Stimulated activated CD4-positive, alpha-beta T cell treated with anti-CD3 and anti-CD28 coated beads, Interleukin-15, amount 100 ng/mL, for 1 hour (primary cell): ENCODE measurements at places on chromosomes 1 and 21.

DNA sequence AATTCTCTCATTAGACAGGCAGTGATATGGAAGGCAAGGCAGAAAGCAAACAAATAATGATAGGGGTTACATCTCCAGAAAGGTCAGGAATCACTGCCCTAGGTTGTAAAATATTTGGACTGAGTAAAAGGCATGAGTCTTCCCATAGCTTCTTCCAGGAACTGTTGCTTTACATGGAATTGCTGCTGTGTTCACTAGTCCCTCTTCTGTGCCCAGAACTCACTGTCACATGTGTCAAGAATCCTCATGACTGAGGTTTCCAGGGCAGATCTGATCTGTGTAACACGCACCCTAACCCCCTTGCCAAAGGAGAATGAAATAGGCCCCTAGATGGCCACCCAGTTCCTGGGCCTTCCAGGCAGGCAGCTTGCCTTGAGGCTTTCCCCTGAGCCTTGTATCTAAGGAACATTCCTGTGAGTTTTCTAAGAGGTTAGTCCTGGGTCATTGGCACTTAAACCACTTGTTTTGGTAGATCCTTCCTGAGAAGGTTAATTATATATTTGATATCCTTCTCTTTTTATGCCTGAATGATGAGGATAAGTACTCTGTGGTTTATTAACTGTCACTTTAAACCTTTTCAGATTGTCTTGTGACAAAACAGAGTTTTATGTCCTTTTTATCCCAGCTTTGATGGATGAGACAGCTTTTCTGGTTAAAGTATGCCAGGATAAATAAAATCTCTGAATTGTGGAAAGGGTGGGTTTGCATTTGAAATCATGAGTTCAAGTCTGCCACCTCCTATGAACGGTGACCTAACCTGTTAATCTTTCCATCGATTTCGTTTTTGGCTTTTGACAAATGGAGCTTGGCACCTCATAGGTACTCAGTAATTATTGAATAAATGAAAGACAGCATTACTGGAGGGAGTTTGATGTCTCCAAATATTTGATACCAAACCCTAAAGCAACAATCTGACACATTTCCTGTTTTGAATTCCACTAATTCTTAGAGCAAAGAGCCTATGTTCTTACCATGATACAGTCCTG lies 163.3 kb downstream of the DHRS3 start:
- no peak for DNase-seq

DNA sequence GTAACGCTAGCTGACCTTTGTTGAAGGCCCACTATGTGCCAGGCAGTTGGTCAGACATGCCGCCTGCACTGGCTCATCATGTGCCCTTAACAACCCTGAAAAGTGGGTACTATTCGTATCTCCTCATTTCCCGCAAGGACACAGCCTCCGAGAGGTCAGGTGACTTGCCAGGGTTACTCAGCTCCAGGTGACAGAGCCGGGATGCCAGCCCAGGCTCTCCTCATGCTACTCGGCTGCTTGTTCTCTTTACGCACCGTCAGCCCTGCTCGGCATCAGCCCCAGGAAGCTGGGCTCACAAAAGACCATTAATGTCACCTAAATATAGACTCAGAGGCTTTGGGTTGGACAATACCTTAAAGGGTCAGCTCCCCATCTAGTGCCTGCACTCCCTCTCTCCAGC lies 29.0 kb downstream of the GRHL3 start:
- DNase-seq = no peak

DNA sequence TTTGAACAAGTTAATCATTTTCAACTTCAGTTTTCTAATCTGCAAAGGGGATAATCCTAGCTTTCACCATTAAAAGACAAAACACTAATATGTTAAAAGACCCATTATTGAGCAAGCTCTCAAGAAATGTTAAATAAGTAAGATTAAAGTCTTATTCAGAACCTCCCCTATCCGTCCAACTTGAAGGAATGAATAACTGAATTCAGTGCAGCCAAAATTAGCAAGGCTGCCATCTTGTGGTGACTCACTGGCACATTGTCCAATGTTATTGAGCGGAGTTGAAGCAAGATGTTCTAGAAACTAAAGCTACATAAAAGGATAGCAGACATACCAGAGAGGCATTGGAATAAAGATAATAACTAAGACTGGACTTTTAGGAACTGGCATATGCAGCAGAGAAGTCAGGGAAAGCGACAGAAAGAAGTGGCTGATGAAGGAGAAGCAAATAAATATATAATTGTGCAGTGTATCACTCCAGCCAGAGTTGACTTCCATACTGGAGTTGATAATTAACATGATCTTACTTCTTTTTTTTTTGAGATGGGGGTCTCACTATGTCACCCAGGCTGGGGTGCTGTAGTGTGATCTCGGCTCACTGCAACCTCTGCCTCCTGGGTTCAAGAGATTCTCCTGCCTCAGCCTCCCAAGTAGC lies 8.2 kb upstream of the CAP1 start:
- no peak for DNase-seq

GRCh38 chr1:200969726-200970561 lies 53.6 kb downstream of the KIF21B start:
- no peak for DNase-seq
